ENCODE measurements at places on chromosomes 3 and 15.

DNA sequence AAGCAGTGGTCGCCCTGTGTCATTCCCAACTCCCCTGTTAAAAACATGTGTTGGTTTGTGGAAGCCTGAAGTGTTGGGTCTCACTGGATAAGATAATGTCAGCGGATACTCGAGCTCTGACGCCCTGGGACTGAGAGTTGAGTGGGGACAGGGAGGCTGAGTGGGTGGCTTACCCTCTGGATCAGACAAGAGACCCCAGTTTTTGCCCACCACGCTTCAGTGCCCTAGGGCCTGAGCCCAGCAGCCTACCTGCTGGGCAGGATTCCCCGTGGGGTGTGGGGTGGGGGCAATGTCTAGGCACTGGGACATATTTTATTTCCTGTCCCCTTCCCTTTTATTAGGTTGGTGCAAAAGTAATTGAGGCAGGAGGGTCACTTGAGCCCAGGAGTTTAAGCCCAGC is 75.0 kb downstream of the SMAD6 start:
- no peak for DNase-seq

- DNase-seq: no peak
Measured at GRCh38 chr3:172321035-172321434, 127.2 kb downstream of the GHSR start.

GRCh38 chr3:16836505-16837237 is 48.1 kb upstream of the PLCL2 start:
- DNase-seq: no peak

- DNase-seq: no peak
Measured at GRCh38 chr3:111963424-111963823, 15.4 kb upstream of the ABHD10 start.

- DNase-seq: peak; percentile 79
Measured at GRCh38 chr15:63023351-63023945, 19.1 kb upstream of the TPM1 start.

GRCh38 chr3:160686955-160687535 is 10.1 kb downstream of the ARL14 start:
- DNase-seq: no peak

DNA sequence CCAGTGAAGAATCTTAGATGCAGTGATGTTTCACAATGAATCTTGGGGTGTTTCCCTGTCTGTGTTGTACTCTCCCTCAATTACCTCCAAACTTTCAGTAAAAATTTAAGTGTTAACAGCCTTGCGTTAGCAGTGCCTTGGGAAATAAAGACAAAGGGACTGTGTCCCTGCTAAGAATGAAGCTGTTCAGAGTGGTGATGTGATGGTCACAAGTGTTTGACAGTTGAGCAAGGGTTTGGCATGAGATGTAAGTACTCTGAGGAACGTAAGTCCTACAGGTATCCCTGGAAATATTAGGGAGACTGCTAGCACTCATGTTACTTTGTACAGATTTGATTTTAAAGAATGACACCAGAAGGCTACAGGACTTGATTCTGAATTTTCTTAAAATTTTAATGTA is 304.3 kb upstream of the DPH6 start:
- DNase-seq: no peak

DNA sequence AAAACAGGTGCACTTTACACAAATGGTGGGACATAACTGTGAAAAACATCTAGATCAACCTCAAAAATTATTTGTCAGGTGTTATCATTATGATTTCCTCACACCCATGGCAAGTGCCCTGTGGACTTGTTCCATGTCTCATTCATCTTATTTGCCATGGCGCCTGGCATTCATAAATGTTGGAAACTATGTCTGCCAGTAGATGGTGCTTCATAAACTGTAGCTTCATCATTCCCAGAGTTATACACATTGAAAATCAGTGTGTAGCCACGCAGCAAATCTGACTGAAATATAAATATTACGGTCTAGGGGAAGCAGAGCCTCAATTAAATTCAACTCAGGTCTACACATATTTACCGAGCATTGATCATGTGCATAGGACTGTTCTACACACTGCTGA is 90.7 kb downstream of the IMPG2 start:
- no peak for DNase-seq

- no peak for DNase-seq
Measured at GRCh38 chr15:90643301-90643632, 73.9 kb upstream of the BLM start.

DNA sequence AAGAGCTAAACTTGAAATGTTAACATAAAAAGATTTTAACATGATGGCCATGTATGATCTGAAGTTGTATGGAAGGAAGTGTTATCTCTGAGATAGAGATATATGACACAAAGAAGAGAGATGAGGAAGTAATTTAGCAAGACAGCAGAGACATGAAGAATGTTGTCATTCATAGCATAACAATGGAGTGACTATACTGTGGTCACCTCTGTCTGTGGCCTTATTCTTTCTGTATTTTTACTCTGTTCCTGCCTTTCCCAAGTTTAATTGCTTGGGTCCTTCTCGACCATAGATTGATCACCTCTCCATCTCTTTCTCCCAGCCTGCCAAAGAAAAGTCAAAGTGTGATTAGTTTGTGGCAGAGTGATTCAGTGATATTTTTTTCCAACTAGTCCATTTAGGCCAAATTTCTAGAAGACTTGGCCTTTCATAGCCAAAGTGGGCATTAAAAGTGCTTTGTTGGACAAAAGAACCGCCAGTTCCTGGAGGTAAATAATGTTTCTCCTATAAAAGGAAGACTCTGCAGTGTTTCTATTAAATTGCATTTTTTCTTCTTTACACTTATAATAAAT is 711.9 kb downstream of the CADM2 start:
- peak; percentile 67 for DNase-seq

- no peak for DNase-seq
Measured at GRCh38 chr3:23592961-23593931, 212.5 kb upstream of the UBE2E1 start.

All from trophoblast cell (in vitro differentiated cells and primary cell).